ENCODE measurements at places on chromosomes 12 and 14. TPM values are rescaled to one million over a fixed set of nuclear protein-coding genes. Genes with fewer than 3 reads are reported as not detected.

GRCh38 chr14:24678801-24679247 lies 44.8 kb upstream of the GZMB start:
- H3K4me1 ChIP-seq = peaks cover 63% of the 10 kb centered on the region
- peak overlapping the region; percentile 85 for H3K27ac ChIP-seq
- H3K27me3 ChIP-seq = no peaks in the 10 kb centered on the region

GRCh38 chr12:102503056-102503681 lies 22.8 kb upstream of the IGF1 start:
- H3K36me3 ChIP-seq = no peaks in the 10 kb centered on the region
- H3K4me1 ChIP-seq = no peaks in the 10 kb centered on the region
- no peak for DNase-seq

The KRT78 gene
- total RNA-seq = not detected

- H3K27ac ChIP-seq = no peak overlapping the region
- DNase-seq = no peak
- peaks cover 7% of the 10 kb centered on the region for H3K27me3 ChIP-seq
These were observed 3.4 kb upstream of the TRAFD1 start for GRCh38 chr12:112121780-112122565.

- H3K4me1 ChIP-seq = peaks cover 5% of the 10 kb centered on the region
- H3K27ac ChIP-seq = no peak overlapping the region
- no peak overlapping the region for H3K4me3 ChIP-seq
- peaks cover 36% of the 10 kb centered on the region for H3K36me3 ChIP-seq
These were observed 183.0 kb downstream of the MED13L start for GRCh38 chr12:116094475-116094874.

The TMEM132C gene
- total RNA-seq = not detected

GRCh38 chr14:36471431-36471830 lies 48.6 kb downstream of the NKX2-1 start:
- H3K36me3 ChIP-seq = no peaks in the 10 kb centered on the region
- no peak for DNase-seq
- H3K27ac ChIP-seq = no peak overlapping the region
- peaks cover 5% of the 10 kb centered on the region for H3K27me3 ChIP-seq
- H3K4me1 ChIP-seq = no peaks in the 10 kb centered on the region

GRCh38 chr12:114790276-114790675 lies 106.3 kb upstream of the TBX3 start:
- DNase-seq = no peak
- no peak overlapping the region for H3K4me3 ChIP-seq
- no peaks in the 10 kb centered on the region for H3K27me3 ChIP-seq

- no peak for DNase-seq
- H3K4me1 ChIP-seq = no peaks in the 10 kb centered on the region
- H3K27ac ChIP-seq = no peak overlapping the region
- no peak overlapping the region for H3K4me3 ChIP-seq
These were observed 37.7 kb downstream of the FGD4 start for GRCh38 chr12:32437095-32437515.

GRCh38 chr14:104998801-104999200 lies 13.2 kb downstream of the CLBA1 start:
- no peak for DNase-seq
- no peaks in the 10 kb centered on the region for H3K4me1 ChIP-seq
- no peaks in the 10 kb centered on the region for H3K27me3 ChIP-seq
- no peak overlapping the region for H3K4me3 ChIP-seq
- H3K36me3 ChIP-seq = peaks cover 4% of the 10 kb centered on the region

DNA sequence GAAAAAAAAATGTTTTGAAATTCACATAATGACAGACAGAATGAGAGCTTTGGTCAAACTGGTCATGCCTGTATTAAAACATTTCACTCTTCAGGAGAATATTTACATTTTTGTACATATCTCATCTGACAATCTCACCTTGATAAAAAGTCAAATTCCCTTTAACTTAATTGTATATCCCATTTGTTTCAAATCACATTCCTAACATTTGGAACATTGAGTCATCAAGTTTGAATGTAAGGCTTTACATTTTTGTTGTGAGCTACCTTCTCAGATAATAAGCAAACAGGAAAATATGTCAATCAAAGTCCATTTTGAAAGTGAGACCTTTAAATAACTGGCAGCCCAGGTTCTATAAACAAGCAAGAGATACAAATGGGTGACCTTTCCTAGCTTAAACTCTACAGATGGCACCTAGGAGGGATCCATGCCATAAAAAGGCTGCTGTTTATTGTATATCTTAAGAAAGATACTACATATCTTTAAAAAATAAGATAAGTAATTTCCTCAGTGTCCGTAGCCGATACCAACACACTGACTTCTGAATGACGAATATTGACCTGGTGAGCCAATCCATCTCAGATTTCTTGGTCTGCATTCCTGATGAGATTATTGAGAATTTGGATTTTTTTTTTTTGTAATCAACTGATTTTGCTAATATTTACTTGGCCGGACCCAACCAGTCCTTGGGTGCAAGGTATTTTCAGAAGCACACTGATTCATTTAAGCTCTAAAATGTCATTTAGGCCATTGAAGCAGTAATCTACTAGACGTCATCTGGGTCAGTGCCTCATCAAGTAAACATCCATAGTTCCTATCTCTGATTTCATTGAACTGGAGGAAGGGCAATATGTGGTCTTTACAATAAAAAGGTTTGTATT lies 259.6 kb downstream of the BTG1 start:
- no peaks in the 10 kb centered on the region for H3K4me1 ChIP-seq
- no peak overlapping the region for H3K27ac ChIP-seq
- H3K36me3 ChIP-seq = no peaks in the 10 kb centered on the region
- DNase-seq = no peak
- H3K4me3 ChIP-seq = no peak overlapping the region
- H3K27me3 ChIP-seq = no peaks in the 10 kb centered on the region

GRCh38 chr12:110339184-110339952 lies 58.3 kb downstream of the ATP2A2 start:
- H3K4me1 ChIP-seq = no peaks in the 10 kb centered on the region
- H3K4me3 ChIP-seq = no peak overlapping the region
- no peaks in the 10 kb centered on the region for H3K27me3 ChIP-seq
- H3K27ac ChIP-seq = no peak overlapping the region

- peak overlapping the region; percentile 96 for H3K27ac ChIP-seq
- DNase-seq = no peak
These were observed 6.1 kb upstream of the SYNE3 start for GRCh38 chr14:95522556-95522955.

DNA sequence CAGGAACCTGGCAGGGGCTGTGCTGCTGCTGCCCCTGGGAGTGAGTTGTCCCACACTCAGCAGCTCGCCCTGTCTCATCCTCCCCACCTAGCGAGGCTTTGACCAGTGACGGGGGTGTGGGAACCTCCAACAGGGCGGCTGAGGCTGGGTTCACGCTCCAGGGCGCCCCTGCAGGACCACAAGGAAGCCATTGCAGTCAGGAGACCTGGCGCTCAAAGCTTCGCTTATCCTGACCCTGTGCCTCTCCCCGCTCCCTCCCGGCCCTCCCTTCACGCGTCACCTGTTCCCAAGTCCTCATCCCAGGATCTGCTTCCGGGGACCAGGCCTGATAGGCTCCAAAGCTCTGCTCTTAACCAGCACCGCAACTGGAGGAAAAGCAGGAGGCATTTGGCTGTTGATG lies 272.0 kb upstream of the SFSWAP start:
- H3K27me3 ChIP-seq = no peaks in the 10 kb centered on the region
- no peak overlapping the region for H3K4me3 ChIP-seq
- H3K36me3 ChIP-seq = no peaks in the 10 kb centered on the region
- no peak for DNase-seq

DNA sequence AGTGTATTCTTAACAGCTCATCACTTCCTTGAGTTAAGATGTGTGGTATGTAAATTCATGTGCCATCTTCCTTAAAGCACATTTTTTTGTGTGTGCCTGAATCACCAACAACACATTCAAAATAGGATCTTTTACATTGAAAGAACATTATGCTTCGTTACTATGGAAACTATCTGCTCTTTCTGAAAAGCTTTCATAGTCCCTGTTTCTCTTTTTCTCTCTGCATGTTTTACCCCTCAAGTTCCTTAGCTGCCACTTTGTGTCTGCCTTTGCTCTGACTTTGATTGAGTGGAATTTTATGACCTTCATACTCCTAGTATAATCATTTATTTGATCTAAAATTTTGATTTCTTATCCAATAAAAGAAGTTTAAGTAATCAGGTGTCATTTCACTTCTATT lies 880.3 kb upstream of the FOXG1 start:
- DNase-seq = no peak
- no peak overlapping the region for H3K4me3 ChIP-seq
- H3K4me1 ChIP-seq = no peaks in the 10 kb centered on the region
- no peaks in the 10 kb centered on the region for H3K27me3 ChIP-seq

The PRH2 gene
- not detected for total RNA-seq

GRCh38 chr12:129067491-129067890 lies 214.2 kb downstream of the GLT1D1 start:
- H3K36me3 ChIP-seq = no peaks in the 10 kb centered on the region
- no peak for DNase-seq
- no peaks in the 10 kb centered on the region for H3K27me3 ChIP-seq
- H3K4me3 ChIP-seq = no peak overlapping the region
- no peak overlapping the region for H3K27ac ChIP-seq

DNA sequence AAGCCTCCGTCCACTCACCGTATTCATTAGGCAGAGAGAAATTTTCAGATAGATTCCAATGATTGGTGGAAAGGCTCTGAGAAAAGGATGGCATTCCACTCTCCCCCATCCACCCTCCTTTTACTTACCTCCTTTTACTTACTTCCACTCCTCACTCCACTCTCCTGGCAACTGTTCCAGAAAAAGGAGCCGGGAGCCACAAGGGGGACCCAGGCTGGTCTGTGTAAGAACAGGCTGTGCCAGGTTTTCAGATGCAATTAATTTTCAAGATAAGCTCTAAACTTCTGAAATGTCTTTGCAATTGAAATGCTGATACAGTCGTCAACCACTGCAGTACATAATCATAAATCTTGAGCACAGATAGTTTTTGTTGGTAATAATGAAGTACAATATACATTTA lies 248.8 kb downstream of the ANO6 start:
- H3K4me1 ChIP-seq = peaks cover 4% of the 10 kb centered on the region
- no peak overlapping the region for H3K4me3 ChIP-seq
- no peak overlapping the region for H3K27ac ChIP-seq
- H3K27me3 ChIP-seq = peaks cover 19% of the 10 kb centered on the region

- no peaks in the 10 kb centered on the region for H3K36me3 ChIP-seq
- peaks cover 3% of the 10 kb centered on the region for H3K27me3 ChIP-seq
- peak overlapping the region; percentile 73 for H3K4me3 ChIP-seq
- H3K4me1 ChIP-seq = peaks cover 38% of the 10 kb centered on the region
- H3K27ac ChIP-seq = peak overlapping the region; percentile 83
These were observed 304.8 kb upstream of the OR4E1 start for GRCh38 chr14:21978184-21978998.

The CACNA1C gene
- 0.12 TPM for total RNA-seq

DNA sequence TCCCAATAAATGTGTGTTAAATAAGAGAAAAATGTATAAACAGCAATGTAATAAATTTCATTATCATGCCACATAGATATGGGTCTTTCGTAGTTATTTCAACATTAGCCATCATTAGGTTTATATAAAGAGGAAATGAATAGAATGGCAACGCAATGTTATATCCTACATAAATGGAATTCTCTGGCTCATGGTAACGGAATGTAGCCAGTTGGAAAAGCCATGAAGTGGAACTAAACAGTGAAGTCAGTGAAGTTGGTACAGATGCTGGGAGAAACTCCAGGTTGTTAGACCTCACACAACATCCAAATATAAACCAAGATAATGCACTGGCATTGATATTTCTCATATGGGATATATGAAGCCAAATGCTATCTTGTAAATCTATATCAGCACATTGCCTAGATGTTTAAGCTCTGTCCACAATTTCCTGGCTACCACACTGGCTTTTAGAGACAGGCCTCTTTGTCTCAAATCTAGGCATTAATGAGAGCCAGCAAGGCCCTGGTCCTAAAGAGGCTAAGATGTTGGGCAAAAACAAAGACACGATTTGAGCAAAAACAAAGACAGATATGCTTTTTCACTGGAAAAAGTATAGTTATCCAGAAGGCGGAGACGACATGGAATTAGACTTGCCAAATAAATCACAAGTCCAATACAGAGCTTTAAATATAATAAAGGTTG lies 861.0 kb downstream of the RPS29 start:
- H3K4me1 ChIP-seq = no peaks in the 10 kb centered on the region
- H3K27ac ChIP-seq = no peak overlapping the region
- H3K27me3 ChIP-seq = no peaks in the 10 kb centered on the region
- no peak for DNase-seq
- H3K36me3 ChIP-seq = no peaks in the 10 kb centered on the region
- no peak overlapping the region for H3K4me3 ChIP-seq

GRCh38 chr14:96126339-96126782 lies 78.3 kb upstream of the BDKRB2 start:
- H3K27me3 ChIP-seq = no peaks in the 10 kb centered on the region
- H3K36me3 ChIP-seq = no peaks in the 10 kb centered on the region
- H3K4me1 ChIP-seq = peaks cover 21% of the 10 kb centered on the region
- no peak overlapping the region for H3K4me3 ChIP-seq

The GPR65 gene
- total RNA-seq = 21.0 TPM

- H3K4me1 ChIP-seq = peaks cover 32% of the 10 kb centered on the region
- H3K27me3 ChIP-seq = no peaks in the 10 kb centered on the region
- no peak for DNase-seq
- H3K27ac ChIP-seq = no peak overlapping the region
These were observed 5.7 kb downstream of the CRADD start for GRCh38 chr12:93682846-93683261.

DNA sequence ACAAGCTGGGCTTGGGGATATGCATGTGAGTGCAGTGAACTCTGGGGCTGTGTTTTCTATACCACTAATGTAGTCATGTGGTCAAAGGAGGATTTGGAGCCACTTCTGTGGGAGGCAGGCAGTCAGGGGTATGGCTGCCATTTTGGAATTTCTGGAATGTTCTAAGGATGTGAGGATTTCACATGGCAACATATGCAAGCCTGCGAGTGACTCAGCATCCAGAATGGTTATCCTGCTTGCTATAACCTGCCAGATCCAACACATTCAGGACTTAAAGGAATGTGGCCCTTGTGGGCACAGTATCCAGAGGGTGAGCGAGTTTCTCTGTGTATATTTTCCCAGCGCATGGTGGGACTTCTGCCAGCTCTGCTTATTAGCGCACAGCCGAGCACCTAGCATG lies 249.2 kb upstream of the PWP1 start:
- no peak for DNase-seq
- H3K4me3 ChIP-seq = no peak overlapping the region
- H3K36me3 ChIP-seq = no peaks in the 10 kb centered on the region
- H3K27ac ChIP-seq = no peak overlapping the region
- peaks cover 30% of the 10 kb centered on the region for H3K4me1 ChIP-seq
- no peaks in the 10 kb centered on the region for H3K27me3 ChIP-seq

The KRT73 gene
- 8.2 TPM for total RNA-seq

- peak; percentile 58 for DNase-seq
- H3K27ac ChIP-seq = no peak overlapping the region
- H3K36me3 ChIP-seq = no peaks in the 10 kb centered on the region
- no peak overlapping the region for H3K4me3 ChIP-seq
- no peaks in the 10 kb centered on the region for H3K4me1 ChIP-seq
- H3K27me3 ChIP-seq = no peaks in the 10 kb centered on the region
These were observed 122.1 kb downstream of the CALM1 start for GRCh38 chr14:90518941-90519256.

DNA sequence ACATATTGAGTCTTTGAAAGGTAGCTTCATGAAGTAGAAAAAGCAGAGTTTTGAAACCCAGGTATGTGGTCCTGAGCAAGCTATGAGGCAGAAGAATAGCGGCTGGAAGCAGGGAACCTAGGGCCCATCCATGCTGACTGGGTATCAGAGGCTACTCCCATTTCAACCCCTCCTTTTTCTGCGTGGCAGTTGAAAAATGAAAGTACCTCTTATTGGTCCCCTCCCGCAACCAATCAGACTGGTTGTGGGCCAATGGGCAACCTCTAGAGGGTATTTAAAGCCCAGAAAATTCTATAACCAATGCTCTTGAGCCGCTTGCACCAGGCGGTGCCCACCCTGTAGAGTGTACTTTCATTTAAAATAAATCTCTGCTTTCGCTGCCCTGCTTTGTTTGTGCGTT lies 1.6 kb upstream of the SNRPF start:
- no peak for DNase-seq
- peaks cover 23% of the 10 kb centered on the region for H3K4me1 ChIP-seq
- peaks cover 4% of the 10 kb centered on the region for H3K27me3 ChIP-seq
- peaks cover 13% of the 10 kb centered on the region for H3K36me3 ChIP-seq
- H3K4me3 ChIP-seq = no peak overlapping the region
